ENCODE measurements at places on chromosomes 6 and 20.
A peak's percentile ranks its signal among the peaks of the same experiment; 100 is the strongest.

DNA sequence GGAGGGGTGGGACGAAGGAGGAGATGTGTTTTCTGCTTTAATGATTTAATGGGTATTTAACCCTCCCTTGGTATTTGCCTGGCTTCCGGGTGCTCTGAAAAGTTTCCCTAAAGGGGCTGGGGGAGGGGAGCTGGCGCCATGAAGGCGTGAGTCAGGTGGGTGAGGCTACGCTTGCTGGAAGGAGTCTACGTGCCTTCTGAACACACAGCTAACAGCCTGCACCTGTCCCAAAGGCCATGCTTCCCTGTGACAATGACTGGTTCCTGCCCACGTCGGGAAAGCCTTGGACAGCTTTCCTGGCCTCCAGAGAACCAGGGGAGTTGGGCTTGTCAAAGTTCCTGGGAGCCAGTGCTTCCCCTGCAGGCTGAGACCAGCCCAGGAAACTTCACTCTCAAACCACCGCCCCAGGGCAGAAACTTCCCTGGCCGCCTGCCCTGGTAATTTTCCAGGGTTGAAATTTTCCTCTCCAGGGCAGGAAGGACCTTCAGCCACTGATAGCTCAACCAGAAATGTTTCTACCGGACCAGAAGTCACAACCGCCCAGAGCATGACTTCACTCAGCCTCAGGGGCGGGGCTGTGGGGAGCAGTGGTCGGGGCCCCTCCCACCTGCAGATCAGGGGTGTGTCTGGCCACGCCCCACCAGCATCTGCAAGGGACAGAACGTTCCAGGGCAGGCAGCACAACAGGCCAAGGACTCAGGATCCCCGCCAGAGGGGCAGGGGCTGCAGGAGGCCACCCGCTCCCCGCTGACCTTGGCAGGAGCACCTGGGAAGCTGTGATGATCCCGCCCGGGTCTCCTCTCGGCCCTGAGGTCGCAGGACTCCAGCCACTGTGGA lies 18.6 kb upstream of the SLCO4A1 start:
- DNase-seq, result peak; percentile 87

DNA sequence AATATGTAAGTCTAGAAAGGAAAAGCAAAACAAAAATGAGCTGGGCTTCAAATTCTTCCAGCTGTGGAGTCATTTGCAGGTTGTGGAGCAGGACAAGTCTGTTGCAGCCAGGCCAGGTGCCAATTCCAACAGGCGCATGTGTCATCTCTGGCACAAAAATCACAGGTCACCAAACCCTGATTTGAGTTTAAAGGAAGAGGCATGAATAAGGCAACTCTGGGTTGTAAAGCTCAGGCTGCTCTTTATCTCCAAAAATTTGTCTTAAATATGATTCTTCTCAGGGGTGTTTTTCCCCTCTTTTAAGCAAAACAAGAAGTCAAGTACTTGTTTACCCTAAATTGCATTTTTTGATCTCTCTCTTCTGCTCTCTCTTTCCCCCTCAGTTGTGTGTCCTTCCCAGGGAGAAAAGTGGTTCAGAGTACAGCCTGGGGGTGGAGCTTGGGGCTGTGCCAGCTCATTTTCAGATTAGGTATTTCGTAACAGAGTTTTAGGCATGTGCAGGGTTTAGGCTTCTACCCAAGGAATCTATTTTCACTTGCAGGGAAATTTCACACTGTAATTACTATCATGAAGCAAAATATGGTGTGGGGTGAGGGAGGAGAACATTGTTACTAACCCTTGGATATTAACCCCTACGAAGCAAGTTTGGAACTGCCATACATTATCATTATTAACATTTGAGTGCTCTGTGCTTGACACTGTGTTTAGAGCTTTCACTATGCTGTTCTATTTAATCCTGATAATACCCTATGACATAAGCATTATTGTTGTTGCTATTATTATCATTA lies 8.3 kb upstream of the NCOA3 start:
- peak; percentile 82 for DNase-seq

- no peak for DNase-seq
Observed at GRCh38 chr20:16390991-16391390, 182.3 kb downstream of the KIF16B start.

DNA sequence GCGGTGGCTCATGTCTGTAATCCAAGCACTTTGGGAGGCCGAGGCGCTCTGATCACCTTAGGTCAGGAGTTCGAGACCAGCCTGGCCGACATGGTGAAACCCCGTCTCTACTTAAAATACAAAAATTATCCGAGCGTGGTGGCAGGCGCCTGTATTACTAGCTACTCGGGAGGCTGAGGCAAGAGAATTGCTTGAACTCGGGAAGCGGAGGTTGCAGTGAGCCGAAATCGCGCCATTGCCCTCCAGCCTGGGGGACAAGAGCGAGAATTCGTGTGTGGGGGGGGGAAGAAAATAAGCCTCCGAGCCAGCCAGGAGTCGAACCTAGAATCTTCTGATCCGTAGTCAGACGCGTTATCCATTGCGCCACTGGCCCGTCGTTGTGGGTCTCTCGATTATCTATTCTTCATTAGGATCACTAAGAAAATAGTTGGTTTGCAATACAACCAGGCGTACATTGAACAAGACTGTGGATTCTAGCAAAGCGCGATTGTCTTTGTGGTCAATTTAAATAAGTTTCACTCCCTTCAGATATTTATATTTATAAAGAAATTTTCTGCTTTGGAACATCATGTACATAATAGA lies 33.9 kb upstream of the PRSS16 start:
- DNase-seq, result no peak

- DNase-seq, result no peak
Observed at GRCh38 chr20:40016392-40016791, 672.6 kb downstream of the MAFB start.

DNA sequence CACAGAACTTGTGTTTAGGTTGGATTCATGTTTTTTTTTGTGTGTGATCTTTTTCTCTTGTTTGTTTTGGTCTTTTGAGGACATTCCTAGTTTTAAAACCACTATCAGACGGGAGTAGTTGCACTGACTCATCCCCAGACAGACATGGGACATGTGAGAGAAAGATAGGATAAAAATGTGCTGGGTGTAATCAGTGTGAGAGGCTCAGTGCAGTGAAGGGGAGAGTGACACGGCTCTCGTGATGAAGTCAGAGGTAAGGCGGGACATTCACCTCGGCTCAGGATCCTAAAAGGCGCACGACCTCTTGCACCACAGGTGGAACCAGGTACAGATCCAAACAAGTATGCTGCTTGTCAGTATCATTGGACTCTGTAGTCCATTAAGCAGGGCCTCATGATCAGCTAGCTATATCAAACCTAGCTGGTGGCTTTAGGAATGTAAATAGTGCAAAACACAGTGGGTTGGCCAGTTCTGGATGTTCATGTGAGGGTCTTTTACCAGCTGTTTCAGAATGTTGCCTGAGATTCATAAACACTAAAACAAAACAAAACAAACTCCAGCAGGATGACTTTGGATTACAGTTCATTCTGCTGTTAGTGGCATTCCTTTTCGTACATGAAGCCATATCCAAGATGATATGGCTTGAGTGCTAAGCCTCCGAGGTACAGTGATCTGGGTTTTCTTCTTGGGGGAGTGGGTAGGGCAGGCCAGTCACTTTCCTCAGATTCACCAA lies 18.0 kb downstream of the FOXO3 start:
- no peak for DNase-seq

DNA sequence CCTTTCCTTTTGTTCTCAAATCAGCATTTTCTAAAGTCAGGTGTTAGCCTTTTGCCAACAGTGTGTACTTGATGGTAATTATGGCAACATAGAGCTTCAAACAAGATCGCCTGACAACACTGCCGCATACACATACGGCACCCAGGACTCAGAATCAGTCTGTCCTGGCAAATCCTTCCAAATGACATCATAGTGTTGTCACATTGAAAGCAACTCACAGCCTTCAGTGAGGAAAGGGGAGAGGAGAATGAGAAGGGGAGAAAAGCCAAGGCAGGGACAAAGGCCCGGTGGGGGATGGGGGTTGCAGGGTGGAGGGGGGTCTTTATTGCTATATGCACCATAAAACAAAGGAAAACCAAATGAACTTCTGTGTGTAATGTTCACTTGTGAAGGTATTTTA lies 65.7 kb upstream of the PTGIS start:
- no peak for DNase-seq

DNA sequence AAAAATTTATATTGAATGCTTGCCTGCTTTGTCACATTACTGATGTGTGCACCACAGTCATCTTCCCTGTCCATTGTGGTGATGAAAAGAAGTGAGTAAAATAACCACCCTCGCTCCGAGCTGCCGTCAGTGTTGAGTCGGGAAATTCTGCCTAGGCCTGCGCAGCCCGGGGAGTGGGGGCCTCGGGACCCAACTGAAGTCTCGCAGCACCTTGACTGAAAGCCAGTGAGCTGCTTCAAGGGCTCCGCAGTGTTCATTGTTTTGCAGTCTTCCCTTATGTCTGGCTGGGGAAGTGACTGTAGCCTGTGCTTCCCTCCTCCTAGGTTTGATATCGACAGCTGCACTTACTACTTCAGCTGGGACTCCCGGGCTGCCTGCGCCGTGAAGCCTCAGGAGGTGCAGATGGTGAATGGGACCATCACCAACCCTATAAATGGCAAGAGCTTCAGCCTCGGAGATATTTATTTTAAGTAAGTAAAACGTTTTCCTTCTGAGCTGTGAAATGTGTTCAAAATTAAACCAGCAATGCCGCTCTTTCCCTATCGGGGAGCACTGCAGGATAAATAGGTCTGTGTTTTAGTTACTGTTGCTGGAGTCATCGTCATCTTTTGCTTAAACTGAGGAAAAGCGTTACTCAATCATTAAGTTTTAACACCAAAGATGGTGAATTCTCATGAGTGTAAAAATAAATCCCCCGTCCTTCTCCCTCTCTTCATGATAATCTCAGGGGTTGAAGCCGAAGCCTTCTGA lies 32.7 kb upstream of the SLC22A1 start:
- no peak for DNase-seq

All from omental fat pad (tissue), 4 donors.